RKO (cell line): ENCODE measurements at places on chromosomes 3 and 15.
A peak's percentile ranks its signal among the peaks of the same experiment; 100 is the strongest.

DNA sequence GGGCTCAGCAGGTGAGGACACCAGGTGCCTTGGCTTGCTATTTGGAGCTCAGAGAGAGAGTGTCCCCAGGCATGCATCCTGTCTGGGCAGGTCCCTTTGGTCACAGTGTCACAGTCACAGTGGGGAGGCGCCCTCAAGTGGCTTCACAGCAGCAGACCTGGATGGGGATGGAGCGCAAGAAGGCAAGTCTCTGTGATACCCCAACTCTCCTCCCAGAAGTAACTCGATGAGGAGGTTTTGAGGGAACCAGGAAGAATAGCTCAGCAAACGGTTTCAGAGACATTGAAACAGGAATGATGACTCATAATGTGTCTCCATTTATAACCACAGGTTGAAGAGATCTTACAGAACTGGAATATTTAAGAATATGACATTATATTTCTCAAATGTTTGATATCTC is 66.5 kb upstream of the SH3GL3 start:
- DNase-seq: peak; percentile 26

GRCh38 chr3:55488398-55489055 is 1.4 kb upstream of the WNT5A start:
- no peak for DNase-seq

DNA sequence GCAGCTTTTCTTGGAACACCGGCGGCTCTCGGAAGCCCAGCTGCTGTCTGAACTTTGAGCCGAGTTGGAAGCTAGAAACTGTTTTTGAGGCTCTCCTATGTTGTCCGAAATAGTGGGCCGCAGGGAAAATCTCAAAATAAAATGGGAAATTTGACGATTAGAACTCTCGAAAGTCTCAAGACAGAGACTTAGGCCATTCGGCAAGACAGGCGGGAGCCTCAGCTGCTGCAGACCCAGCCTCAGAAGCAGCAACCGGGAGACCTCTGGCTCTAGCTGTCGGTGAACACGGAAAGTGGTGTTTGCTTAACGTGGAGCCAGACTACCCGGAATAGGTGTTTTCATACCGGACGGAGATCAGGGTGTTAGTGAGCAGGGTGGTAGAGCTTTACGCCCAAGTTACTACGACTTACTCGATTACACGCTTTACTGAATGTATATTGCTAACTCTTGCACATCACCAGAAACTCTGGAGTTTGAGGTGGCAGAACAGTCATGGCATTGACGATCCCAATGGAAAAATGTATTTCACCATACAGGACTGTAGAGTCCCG is 357 bp upstream of the MAN2C1 start:
- peak; percentile 59 for DNase-seq

GRCh38 chr3:67459796-67460195 is 194.6 kb downstream of the SUCLG2 start:
- DNase-seq: no peak

- no peak for DNase-seq
Measured at GRCh38 chr15:58314593-58315216, 117.1 kb upstream of the LIPC start.

DNA sequence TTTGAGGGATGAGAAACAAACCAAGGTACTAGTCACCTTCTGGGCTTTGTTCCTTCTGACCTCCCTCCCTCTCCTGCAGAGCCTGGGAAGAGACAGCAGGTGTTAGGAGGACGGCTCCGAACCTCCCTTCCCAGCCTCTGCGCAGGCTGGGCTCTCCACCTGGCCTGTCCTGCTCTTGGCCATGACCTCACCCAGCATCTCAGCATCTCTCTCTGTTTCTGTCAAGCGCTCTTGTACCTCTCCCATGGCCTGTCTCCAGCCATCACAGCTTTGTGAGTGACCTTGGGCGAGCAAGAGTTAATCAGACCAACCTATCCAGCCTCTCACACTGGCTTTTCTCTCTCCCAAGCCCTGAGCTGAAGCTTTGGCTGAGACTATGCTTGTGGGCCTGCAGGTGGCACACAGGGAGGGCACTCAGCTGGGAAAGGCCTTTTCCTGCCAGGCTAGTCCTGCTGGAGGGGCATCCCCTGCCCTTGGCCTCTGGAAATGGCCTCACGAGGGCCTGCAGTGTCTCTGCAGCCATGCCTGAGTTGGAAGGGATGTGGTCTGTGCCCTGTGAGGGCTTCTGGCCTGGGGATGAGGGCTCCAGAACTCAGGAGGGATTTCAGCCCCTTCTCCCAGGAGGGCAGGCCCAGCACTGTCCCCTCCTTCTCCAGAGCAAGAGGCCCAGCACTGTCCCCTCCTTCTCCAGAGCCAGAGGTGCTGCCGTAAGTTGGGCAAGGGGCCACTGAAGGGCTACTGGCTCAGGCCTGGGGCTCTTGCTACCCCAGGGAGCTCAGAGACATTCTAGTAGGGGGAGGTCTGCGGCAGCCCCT is 2.1 kb downstream of the CHST13 start:
- no peak for DNase-seq

GRCh38 chr15:51004103-51004551 is 90.6 kb downstream of the TNFAIP8L3 start:
- peak; percentile 11 for DNase-seq

DNA sequence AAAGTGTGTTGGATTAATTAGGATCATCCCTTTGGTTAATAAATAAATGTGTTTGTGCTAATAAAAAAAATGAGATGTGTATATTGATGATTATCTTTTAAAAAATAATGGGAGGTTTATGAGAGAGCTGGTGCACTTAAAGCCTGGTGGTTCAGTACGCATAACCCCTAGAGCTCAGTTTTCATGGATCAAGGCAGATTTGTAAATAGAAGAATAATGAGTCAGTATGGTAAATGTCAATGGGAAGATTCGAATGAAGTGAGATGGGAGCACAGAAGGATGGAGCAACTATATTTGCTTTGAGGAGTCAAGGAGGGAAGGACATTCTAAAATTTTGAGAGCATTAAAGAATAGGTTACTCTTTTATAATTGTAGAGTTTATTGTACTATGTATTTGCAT is 35.4 kb downstream of the AKAP13 start:
- DNase-seq: no peak

DNA sequence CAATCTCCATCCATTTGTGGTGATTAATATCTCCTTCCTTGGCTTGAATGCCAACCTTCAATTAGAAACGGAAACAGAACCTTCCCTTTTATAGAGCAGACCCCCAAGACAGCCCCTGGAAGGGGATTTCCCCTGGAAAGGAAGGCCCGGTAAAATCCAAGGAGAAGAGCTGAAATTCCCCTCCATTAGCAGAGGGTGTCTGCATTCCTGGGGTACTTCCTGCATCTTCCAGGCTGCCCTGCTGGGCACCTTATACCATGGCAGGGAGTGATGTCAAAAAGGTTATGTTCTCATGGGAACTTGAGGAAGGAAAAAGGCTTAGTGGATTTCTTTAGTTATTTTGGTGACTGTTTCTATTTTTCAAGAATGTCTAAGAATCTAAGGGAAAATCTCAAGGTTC is 116.7 kb upstream of the NEO1 start:
- no peak for DNase-seq

DNA sequence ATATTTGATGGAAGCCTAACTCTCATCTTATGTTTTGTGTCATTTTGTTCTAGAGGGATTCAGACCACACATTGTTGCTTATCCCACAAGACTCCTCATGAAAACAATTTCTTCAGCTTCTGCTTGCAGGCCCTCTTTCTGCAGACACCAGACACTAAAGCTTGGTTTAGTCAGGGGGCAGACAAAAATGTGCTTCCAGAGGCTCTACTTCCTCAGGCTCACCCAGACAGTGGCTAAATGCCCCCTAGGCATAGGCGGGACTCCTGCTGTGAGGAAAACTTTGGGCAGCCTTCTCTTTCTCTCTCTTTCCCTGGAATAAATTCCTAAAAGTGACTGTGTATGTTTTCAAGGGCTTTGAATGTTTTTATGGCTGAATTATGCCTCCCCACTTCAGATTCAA is 435.4 kb upstream of the ATP11B start:
- no peak for DNase-seq

DNA sequence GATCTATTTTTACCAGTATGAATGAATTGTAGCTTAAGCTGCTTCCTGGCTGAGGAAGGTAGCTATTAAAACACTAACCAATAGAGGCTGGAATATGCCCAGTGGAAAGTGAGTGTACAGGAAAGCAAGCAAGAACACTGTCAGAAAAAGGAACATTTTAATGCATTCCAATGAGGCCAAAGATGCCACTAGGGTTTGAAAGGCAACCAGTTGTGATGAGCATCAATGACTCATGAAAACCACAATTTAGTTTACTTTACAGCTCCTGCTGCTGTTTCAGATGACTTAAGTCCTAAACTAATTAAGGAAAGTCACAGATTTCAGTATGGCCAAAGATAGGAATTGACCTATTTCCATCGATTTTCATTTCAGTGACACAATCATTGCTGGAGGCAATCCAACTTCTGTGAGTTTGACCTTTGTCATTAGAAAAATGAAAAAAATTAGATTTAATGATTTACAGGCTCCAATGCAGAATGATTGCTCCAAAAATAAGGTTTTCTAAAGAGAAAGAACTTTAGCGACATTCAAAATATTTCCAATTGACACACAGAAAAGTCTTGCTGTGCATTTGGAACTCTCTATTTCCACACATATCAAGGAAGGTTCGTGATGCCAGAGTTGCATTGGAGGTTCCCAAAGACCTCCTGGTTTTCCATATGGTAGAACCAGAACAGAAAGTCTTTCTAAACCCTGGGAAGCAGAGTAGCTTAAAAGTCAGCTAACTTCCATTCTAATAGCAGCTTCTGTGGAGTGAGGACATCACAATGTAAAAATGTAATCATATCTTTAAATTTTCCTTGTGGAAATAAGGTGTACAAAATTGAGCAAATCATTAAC is 103.0 kb downstream of the SUCNR1 start:
- peak; percentile 84 for DNase-seq

DNA sequence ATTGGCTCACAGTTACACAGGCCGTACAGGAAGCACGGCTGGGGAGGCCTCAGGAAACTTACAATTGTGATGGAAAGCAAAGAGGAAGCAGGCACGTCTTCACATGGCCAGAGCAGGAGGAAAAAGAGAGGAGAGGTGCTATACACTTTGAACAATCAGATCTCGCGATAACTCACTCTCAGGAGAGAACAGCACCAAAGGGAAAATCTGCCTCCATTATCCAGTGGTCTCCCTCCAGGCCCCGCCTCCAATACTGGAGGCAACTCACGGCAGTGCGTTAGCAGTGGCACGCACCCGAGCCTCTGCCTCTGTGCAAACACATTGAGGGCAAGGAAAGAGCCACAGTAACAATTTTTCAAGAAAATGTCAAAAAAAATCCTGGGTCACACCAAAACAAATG is 11.0 kb downstream of the OSTN start:
- no peak for DNase-seq

- DNase-seq: no peak
Measured at GRCh38 chr15:85112997-85113396, 131.3 kb downstream of the PDE8A start.

- DNase-seq: no peak
Measured at GRCh38 chr3:53696401-53697172, 149.6 kb downstream of the CHDH start.

- no peak for DNase-seq
Measured at GRCh38 chr15:37691911-37692310, 242.5 kb upstream of the TMCO5A start.

GRCh38 chr3:1079662-1080061 is 13.2 kb upstream of the CNTN6 start:
- no peak for DNase-seq

GRCh38 chr3:514192-514591 is 317.6 kb downstream of the CHL1 start:
- peak; percentile 46 for DNase-seq

- DNase-seq: no peak
Measured at GRCh38 chr3:38022896-38023709, 6.3 kb downstream of the PLCD1 start.
